ENCODE measurements at places on chromosomes 1 and 21. TPM values are rescaled to one million over a fixed set of nuclear protein-coding genes. Genes with fewer than 3 reads are reported as not detected.

Gene CYP2J2
- total RNA-seq: 61.6 TPM

Gene SPATA17
- 0.25 TPM for total RNA-seq

Gene PADI1
- total RNA-seq: 0.47 TPM

Gene SWT1
- total RNA-seq: 4.1 TPM

Gene MTF2
- total RNA-seq: 26.3 TPM

Gene HEATR1
- total RNA-seq: 15.3 TPM

Gene OR2L5
- total RNA-seq: not detected

Gene B3GALT5
- total RNA-seq: 95.6 TPM

Gene OVAAL
- total RNA-seq: not detected

Gene SPRR4
- not detected for total RNA-seq

Gene CD1D
- 6.5 TPM for total RNA-seq

GRCh38 chr1:206032380-206033140, 8.9 kb upstream of the CTSE start:
- DNase-seq: no peak

GRCh38 chr1:173590557-173590956, 12.3 kb downstream of the SLC9C2 start:
- DNase-seq: no peak

DNA sequence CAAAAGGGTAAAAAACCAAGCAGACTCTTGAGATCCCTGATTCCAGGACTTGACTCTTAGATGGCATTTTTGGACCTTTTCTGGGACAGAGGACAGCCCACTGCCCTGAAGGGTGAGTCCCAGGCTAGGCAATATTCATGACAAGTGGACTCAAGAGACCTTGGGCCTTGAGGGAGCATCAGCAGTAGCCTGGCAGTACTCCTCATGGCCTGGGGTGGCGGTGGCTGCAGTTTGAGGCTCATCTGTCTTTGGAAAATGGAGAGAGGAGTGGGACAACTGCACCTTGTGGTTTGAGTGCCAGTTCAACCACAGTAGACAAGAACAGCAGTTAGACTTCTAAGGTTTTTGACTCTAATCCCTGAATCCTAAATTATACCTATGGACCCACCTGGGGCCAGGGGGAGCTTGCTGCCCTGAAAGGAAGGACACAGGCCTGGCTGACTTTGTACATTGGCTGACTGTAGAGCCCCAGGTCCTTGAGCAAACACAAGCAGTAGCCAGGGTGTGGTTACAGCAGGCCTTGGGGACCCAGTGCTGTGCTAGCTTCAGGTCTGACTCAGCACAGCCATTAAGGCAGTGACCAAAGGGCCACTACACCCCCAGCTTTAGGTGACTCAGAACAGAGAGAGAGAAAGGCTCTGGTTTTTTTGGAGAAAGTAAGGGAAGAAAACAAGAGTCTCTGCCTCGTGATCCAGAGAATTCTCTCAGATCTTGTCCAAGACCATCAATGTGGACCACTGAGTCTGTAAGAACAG, 1023.2 kb downstream of the KCNT2 start:
- peak; percentile 9 for DNase-seq

GRCh38 chr1:1402072-1402900, 3.2 kb upstream of the CCNL2 start:
- DNase-seq: peak; percentile 37

DNA sequence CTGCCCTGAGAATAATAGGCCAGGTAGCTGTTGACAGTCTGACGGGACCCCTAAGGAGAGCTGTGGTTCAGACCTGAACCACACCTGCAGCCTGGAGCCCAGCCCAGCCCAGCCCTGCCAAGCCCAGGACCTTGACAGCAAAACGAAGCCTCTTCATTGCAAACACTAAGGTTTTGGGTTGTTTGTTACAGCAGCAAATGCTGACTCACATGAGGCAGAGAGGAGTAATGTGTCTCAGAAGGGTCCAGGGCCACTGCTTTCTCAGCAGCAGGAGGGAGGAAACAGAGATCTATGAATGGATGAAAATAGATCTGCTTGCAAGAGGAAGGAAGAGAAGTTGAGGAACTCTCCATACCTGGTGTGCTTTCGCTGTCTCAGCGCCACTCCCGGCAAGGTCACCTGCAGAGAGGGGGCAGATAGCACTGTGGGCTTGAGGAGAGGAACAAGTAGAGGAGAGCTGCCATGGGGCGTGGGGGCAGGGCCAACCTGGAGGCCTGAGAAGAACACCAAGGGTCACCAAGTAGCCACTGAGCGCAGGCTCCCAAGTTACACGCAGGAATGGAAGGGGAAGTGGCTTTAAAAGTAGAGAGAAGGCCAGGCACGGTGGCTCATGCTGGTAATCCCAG, 127.2 kb downstream of the ZNF281 start:
- DNase-seq: no peak

DNA sequence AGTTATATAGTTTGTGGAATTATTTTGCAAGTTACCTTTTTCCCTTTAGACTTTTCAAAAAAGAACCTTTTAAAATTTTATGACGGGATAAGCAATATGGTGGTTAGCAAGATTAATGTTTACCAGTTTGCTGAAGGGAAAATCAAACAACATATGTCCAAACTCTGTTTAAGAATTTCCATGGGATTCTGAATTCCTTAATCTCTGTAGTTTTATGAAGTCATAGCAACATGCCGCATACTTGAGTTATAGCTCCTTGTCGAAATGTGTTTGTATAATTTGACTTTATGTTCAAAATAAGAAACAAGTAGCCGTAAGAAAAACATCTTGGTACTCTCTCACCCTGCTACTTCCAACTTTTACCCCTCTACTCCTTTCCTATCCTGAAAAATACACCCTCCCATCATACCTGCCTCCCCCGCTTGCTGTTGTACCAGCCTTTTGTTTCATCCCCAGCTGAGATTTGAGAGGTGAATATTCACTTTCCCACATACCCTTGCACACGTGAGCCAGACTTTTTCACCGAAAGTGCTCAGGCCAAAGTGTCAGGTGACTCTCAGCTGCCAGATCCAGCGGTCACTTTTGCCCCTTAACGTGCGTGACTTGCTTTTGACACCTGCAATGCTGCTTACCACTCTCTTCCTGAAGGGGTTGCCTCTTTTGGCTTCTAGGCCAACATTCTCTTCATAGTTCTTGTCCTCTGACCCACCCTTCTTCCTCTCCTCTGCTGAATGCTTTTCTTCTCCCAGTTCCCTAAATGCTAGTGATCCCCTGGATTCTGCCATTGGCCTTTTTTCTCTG, 83.5 kb upstream of the ZNF326 start:
- DNase-seq: no peak

DNA sequence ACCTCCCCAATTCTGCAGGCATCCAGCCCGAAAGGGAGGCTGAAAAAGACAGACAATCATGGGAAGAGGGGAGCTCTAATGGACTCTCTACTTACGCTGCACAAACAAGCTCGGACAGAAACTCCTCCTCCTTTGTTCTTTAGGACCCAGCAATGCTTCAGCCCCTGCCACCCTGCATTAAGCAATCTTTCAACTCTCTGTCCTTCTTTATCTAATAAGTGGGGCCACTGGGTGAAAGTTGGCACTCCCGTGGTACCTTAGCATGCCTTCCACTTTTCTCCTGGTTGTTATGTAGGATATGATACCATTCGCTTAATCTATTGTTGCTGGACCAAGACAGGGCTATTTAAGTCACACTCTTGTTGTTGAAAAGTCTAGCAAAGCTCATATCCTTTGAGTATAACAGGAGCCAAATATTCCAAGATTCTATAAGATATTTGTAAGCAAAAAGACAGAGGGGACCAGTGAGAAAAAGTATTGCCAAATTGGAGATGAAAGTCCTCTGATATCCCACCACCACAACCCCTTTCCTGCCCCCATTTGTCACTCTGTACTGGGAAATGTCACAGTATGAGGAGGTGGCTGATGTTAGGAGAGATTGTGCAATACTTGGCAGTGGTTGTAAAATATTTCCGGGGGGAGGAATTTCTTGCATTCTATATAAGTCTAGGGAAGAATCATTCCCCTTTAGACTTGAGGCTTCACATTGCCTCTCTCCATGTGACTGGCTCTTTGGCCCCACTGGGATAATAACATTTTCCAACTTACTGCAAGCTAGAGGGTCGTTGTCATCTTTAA, 137.3 kb upstream of the GJB5 start:
- no peak for DNase-seq

GRCh38 chr1:233107130-233107660, 156.8 kb downstream of the NTPCR start:
- DNase-seq: no peak

- no peak for DNase-seq
Observed at GRCh38 chr1:172711558-172711957, 52.7 kb downstream of the FASLG start.

- no peak for DNase-seq
Observed at GRCh38 chr1:169201084-169201619, 94.7 kb downstream of the ATP1B1 start.

DNA sequence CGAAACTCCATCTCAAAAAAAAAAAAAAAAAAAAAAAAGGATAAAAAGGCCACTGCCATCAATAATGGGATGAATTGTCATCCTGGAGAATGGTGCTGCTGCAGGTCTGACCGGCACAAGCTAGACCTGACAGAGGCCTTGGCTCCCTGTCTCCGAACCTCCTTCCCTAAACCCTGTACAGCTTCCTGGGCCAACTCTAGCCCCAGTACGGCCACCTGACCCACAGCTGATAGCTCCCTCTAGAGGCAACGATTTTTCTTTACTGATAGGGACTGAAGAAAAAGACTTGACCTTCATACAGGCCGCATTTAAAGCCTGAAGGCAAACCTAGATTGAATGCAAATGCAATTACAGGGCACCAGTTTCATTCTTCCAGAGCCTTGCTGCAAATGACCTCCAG, 30.7 kb downstream of the NOL9 start:
- DNase-seq: no peak

Data from left colon (tissue), 2 donors.